Activated CD4-positive, alpha-beta T cell treated with anti-CD3 and anti-CD28 coated beads, Interleukin-2, amount 10 ng/mL, durations not matched to agents 7 days and 5 days (primary cell): ENCODE measurements at places on chromosomes 3 and 15. TPM values are rescaled to one million over a fixed set of nuclear protein-coding genes. Genes with fewer than 3 reads are reported as not detected.
A peak's percentile ranks its signal among the peaks of the same experiment; 100 is the strongest.

DNA sequence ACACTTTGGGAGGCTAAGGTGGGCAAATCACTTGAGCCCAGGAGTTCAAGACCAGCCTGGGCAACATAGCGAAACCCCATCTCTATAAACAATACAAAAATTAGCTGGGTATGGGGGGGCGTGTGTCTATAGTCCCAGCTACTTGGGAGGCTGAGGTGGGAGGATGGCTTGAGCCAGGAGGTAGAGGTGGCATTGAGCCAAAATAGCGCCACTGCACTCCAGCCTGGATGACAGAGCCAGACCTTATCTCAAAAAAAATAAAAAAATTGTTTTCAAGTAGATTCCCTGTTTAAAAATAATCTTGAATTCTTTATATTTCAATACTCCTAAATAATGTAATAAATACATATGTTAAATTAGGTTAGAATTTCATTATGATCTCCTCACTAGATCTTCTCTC is 9.8 kb downstream of the HMCES start:
- H3K27me3 ChIP-seq = no peaks in the 10 kb centered on the region
- peaks cover 32% of the 10 kb centered on the region for H3K36me3 ChIP-seq
- H3K27ac ChIP-seq = no peak overlapping the region

DNA sequence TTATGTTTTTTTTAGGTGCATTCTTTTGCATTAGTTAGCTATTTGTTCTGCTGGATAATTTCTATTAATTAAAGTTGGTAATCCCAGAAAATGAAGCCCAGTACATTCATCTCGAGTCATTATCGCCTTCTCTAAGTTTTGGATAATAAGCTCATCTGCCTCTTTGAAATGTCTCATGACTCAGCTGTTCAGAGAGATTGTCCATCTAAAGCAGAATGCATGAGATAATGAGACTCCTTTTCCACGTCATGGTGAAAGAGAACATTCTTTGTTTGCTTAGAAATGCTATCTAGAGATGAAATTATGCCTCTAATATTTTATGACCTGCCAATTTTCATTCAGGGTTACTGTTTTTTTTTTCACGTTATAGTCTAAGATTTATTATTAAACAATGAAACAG is 374.7 kb upstream of the GOLIM4 start:
- no peak overlapping the region for H3K27ac ChIP-seq
- no peak overlapping the region for H3K4me3 ChIP-seq
- no peak for DNase-seq
- H3K4me1 ChIP-seq = no peaks in the 10 kb centered on the region
- H3K27me3 ChIP-seq = no peaks in the 10 kb centered on the region
- no peaks in the 10 kb centered on the region for H3K36me3 ChIP-seq

GRCh38 chr3:47802734-47803479 is at the start of gene DHX30:
Gene DHX30 (plus strand): TSS chr3:47803138. CDS start chr3:47810684, 7,546 bp downstream.
- H3K4me3 ChIP-seq = peak within 1 kb of the TSS; percentile 95
- peak; percentile 85 for DNase-seq
- H3K27me3 ChIP-seq = no peaks in the 10 kb centered on the region
- H3K4me1 ChIP-seq = peaks cover 29% of the 10 kb centered on the region
- H3K27ac ChIP-seq = peak within 1 kb of the TSS; percentile 94

GRCh38 chr3:195458316-195458717 is 15.5 kb upstream of the ACAP2 start:
- H3K36me3 ChIP-seq = no peaks in the 10 kb centered on the region
- H3K4me3 ChIP-seq = peak overlapping the region; percentile 31
- peak overlapping the region; percentile 92 for H3K27ac ChIP-seq
- peaks cover 4% of the 10 kb centered on the region for H3K27me3 ChIP-seq

DNA sequence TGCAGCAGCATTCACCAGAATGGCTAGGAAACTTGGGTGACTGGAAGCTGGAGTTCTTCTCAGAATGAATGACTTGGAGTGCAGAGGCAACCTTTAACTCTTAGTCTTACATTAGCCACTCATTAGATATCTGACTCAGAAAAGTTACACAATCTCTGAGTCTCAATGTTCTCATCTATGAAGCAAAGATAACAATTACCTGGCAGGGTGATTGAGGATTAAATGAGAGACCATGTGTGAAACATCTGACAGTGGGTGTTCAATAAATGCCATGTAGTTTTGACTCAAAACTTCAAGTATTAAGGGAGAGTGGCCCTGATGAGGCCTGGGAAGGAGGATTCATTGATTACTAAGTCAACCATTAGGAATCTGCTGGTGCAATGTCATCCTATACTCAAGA is 48.3 kb downstream of the MRPL3 start:
- H3K27me3 ChIP-seq = no peaks in the 10 kb centered on the region
- DNase-seq = no peak
- H3K4me3 ChIP-seq = no peak overlapping the region
- no peaks in the 10 kb centered on the region for H3K4me1 ChIP-seq
- H3K27ac ChIP-seq = no peak overlapping the region
- peaks cover 9% of the 10 kb centered on the region for H3K36me3 ChIP-seq

GRCh38 chr15:78129077-78129750 is 2.0 kb downstream of the CIB2 start:
- peaks cover 26% of the 10 kb centered on the region for H3K4me1 ChIP-seq
- no peaks in the 10 kb centered on the region for H3K36me3 ChIP-seq
- no peak overlapping the region for H3K4me3 ChIP-seq
- H3K27me3 ChIP-seq = no peaks in the 10 kb centered on the region

DNA sequence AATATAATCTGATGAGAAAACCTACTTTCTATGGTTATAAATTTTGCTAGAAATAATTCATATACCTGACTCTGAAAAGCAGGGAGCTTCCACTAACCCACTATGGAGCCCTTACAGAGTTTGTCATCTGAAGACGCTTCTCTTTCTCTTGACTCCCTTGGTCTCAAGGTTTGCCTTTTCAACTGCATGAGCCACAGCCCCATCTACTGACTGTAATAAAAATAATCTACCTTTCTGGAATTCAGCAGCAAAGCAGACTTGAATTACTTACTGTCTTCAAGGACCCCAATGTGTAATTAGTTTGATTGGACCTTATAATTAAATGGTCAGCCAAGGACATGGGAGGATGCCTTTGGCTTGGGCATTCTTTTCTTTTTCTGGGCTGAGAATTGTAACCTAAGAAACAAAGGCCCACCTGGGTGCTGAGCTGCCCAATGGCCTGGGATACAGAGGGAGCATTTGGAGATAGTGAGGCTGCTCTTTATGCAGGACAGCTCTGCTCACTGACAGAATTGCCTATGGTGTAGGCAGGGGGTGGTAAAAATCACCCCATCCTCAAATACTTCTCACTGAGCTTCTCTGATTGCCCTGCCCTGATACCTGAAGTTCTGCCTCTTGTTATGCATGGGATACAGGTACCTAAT is 178.6 kb upstream of the TRIM42 start:
- peaks cover 3% of the 10 kb centered on the region for H3K27me3 ChIP-seq
- H3K36me3 ChIP-seq = no peaks in the 10 kb centered on the region
- no peaks in the 10 kb centered on the region for H3K4me1 ChIP-seq
- H3K27ac ChIP-seq = no peak overlapping the region

GRCh38 chr15:51970132-51970817 is 1.3 kb downstream of the LEO1 start:
- H3K4me1 ChIP-seq = peaks cover 34% of the 10 kb centered on the region
- no peak for DNase-seq
- H3K27ac ChIP-seq = peak overlapping the region; percentile 91
- no peaks in the 10 kb centered on the region for H3K27me3 ChIP-seq

- DNase-seq = peak; percentile 16
- no peak overlapping the region for H3K4me3 ChIP-seq
These were observed 357.7 kb downstream of the OTOL1 start for GRCh38 chr3:161854232-161854771.

DNA sequence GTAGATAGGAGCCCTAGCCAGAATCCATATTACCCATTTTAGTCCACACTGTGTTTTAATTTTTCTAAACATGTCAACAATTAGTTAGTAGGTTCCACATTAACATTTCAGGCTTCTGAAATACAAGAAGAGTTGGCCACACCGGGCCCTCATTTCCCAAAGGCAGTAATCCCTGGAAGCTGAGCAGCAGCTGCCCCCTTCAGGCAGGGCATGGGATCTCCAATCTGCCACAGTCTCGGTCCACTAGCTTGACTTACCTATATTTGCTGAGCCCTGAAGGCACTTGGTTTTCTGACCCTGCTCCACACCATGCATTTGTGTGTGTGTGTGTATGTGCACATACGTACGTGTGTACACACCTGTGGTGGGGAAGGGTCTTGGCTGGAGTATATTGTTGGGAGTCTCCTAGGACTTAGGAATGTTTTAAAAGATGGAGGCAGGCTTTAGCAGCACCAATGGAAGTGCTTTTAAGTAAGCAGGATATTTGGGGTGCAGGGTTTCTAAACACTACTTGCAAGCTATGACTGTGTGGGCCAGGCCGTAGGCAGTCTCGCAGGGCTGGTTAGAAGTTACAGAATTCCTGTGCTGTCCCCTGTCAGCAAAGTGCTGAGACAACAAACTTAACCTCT is 71.2 kb upstream of the SOX14 start:
- no peak overlapping the region for H3K27ac ChIP-seq
- H3K36me3 ChIP-seq = no peaks in the 10 kb centered on the region
- no peak overlapping the region for H3K4me3 ChIP-seq
- DNase-seq = no peak

DNA sequence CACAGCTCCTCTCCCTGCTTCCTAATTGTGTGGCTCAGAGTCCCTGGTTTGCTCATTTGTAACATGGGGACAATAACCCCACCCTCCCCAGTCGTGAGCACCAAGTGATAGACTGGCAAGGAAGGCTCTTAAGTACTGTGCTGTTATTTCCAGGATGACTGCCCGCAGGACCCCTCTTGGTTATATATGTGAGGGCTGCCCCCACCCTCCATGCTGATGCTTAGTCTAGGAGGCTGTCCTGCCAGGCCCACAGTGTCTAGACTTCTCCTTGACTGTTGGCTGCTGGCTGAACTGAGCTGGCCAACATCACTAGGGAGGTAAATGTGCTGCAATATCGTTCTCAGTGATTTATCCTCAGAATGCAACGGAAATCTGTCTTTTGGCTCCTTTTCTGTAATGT is 45.1 kb downstream of the RAB11A start:
- DNase-seq = no peak
- no peak overlapping the region for H3K4me3 ChIP-seq
- H3K4me1 ChIP-seq = peaks cover 15% of the 10 kb centered on the region

DNA sequence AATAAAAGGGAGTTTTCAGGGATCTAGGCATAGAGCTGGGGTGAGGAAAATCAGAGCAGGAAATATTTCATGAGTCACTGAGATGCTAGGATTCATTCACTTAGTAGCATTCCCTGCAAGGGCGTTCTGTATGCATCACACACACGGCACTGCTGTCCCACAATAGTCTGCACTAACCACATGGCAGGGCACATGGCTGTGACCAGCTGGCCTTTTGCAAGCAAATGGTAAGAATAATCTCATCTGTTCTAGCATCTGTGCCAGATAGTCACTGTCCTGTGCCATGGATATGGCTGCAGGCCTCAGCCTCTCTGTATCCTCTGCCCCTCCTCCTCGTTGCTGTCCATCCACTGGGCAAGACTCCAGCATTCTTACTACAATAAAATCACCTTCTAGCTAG is 37.8 kb downstream of the BOC start:
- H3K4me1 ChIP-seq = no peaks in the 10 kb centered on the region
- H3K4me3 ChIP-seq = no peak overlapping the region
- peaks cover 7% of the 10 kb centered on the region for H3K27me3 ChIP-seq
- no peak overlapping the region for H3K27ac ChIP-seq

DNA sequence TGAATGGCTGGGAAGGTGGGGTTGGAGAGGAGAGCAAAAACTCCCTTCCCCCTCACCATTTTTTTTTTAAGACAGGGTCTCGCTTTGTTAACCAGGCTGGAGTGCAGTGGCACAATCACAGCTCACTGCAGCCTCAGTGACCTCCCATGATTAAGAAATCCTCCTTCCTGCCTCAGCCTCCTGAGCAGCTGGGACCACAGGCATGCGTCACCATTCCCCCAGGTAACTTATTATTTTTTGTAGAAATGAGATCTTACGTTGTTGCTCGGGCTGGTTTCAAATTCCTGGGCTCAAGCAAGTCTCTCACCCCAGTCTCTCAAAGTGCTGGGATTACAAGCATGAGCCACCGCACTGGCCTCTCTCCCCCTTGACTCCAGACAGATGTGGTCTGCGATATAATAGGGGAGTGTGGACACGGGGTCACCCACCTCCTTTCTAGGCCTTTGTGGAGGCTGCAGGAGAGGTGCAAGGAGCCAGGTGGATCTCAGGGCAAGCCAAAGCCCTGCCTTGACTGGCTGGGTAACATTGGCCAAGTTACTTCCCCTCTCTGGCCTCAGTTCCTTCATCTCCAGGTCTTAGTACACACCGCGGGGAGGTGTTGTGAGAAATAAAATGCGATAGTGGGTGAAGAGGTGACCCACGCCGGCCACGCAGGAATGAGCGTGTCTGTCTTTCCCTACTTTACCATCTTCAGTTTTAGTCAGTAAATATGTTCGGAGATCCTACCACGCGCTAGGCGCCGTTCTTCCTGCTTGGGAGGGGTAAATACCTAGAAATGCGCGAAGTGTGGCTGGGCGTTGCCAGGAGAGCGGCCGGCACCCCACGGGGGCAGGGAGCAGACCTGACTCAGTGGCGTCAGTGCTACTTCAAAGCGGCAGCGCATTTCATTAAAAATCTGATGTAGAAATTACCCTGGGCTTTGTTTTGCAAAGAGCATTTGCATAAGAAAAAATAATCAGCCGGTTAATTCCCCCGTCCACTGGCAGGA is 20.2 kb upstream of the CORO2B start:
- no peaks in the 10 kb centered on the region for H3K36me3 ChIP-seq
- peak overlapping the region; percentile 56 for H3K4me3 ChIP-seq
- H3K27ac ChIP-seq = no peak overlapping the region
- peaks cover 20% of the 10 kb centered on the region for H3K4me1 ChIP-seq
- peaks cover 44% of the 10 kb centered on the region for H3K27me3 ChIP-seq

The CLDN1 gene
- not detected for total RNA-seq

The PLCH1 gene
- total RNA-seq = 0.37 TPM

The SNTN gene
- total RNA-seq = not detected

The TAMM41 gene
- 25.8 TPM for total RNA-seq
